Dorsolateral prefrontal cortex (tissue), 122 donors: ENCODE measurements at places on chromosomes 16 and 17.

GRCh38 chr17:80101946-80102663 lies 724 bp downstream of the GAA start:
- DNase-seq = no peak

GRCh38 chr16:1330931-1331711 lies 2.3 kb upstream of the BAIAP3 start:
- no peak for DNase-seq

- DNase-seq = no peak
These were observed 95.5 kb upstream of the GSE1 start for GRCh38 chr16:85517563-85518179.

DNA sequence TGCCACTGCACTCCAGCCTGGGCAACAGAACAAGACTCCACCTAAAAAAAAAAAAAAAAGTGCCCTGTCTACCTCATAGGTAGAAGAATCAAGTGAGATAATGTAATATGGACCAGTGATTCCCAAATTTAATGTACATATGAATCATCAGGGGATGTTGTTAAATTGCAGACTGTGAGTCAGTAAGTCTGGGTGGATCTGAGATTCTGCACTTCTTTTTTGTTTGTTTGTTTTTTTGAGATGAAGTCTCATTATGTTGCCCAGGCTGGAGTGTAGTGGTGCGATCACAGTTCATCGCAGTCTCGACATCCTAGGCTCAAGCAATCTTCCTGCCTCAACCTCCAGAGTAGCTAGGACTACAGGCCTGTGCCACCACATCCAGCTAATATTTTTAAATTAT lies 31.6 kb downstream of the HOXB1 start:
- DNase-seq = no peak

DNA sequence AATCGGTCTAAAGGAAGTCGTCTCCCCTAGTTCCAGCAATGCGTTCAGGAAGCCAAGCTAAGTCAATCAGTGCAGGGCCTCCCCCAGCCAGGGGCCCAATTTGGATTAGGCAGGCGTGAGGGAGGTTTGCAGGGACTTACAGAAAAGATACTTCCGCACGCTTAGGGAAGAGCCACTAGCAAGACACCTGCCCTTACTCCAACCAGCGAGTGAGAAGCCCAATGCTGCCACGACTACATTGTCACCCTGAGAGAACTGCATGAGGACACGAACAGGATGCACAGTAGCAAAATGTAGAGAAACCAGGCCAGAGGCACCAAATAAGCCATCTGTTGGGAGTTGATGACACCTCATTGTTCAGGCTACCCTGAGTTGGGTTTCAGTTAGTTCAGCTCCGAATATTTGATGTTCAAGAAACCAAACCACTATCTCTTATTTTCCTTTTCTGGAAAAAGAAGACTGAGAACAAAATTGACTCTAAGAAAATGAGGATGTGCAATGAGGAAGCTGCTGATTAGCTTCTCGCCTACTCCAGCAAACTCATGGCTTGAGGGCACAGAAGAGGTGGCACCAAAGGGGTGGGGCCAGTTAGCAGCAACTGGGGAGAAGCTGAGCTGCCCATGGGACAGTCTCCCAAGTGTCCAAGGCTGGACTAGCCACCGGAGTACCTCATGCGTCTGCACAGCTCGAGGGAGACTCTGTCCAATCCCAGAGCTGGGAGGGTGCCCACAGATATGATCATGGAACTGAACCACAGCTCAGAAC lies 29.3 kb downstream of the TK2 start:
- DNase-seq = no peak
